ENCODE measurements at places on chromosomes 11 and 22.
A peak's percentile ranks its signal among the peaks of the same experiment; 100 is the strongest.

GRCh38 chr22:35452351-35452781, 52.4 kb downstream of the MCM5 start:
- DNase-seq: no peak

- no peak for DNase-seq
Observed at GRCh38 chr11:826836-827145, 928 bp upstream of the CRACR2B start.

DNA sequence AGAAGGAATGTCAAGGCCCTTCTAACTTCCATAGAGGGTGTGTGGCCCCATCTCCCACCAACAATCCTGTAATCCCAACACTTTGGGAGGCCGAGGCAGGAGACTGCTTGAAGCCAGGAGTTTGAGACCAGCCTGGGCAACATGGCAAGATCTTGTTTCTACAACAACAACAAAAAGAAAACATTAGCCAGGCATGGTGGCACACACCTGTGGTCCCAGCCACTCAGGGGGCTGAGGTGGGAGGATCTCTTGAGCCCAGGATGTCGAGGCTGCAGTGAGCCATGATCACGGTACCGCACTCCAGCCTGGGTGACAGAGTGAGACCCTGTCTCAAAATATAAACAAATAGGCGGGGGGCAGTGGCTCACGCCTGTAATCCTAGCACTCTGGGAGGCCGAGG, 16.9 kb downstream of the TSPAN32 start:
- no peak for DNase-seq

- no peak for DNase-seq
Observed at GRCh38 chr22:44394246-44395117, 81.7 kb upstream of the SHISAL1 start.

GRCh38 chr22:49181942-49182341, 645.7 kb downstream of the BRD1 start:
- no peak for DNase-seq

DNA sequence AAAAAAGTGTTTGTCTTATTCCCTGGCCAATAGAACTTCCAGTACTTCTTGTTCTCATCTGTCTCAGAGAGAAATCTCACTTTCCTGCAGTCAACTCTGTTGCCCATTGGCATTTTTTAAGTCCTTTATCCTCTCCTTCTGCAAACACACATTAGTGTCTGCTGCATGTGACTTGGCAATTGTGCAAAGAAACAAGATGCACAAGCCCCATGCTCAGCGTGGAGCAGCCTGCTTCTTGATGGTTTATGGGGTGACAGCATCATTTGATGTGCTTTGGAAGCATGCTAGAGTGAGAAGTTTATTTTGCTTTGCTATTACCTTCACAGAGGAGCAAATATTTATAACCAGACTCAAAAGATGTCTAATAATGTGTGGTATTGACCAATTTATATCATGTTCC, 238.2 kb downstream of the FAT3 start:
- no peak for DNase-seq

- no peak for DNase-seq
Observed at GRCh38 chr11:16795146-16795545, 56.7 kb downstream of the C11orf58 start.

GRCh38 chr11:1029654-1030053, 6.9 kb downstream of the MUC6 start:
- no peak for DNase-seq

DNA sequence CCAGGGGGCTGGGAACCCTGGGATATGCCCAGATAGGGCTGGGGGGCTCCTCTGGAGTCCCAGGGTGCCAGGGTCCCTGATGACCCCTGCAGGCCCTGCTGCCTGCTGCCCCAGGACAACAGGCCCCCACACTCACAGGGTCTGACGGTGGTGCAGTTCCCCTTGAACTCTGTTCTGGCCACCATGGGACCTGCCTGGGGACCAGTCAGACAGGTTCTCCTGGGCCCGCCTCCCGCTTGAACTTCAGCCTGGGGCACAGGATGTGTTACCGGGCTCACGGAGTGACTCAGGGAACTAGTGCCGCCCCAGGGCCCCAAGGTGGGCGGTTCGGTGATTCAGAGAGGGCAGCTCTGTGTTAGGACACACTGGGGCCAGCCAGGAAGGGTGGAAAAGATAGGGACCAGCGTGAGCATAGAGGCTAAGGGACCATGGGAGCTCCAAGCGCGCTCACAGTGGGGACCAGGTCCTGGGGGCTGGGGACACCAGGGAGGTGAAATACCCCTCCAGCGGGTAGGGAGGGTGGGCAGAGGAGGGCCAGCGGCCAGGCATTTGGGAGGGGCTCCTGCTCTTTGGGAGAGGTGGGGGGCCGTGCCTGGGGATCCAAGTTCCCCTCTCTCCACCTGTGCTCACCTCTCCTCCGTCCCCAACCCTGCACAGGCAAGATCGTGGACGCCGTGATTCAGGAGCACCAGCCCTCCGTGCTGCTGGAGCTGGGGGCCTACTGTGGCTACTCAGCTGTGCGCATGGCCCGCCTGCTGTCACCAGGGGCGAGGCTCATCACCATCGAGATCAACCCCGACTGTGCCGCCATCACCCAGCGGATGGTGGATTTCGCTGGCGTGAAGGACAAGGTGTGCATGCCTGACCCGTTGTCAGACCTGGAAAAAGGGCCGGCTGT, 21.5 kb upstream of the TXNRD2 start:
- DNase-seq: no peak

- DNase-seq: no peak
Observed at GRCh38 chr11:32584921-32585320, 1.3 kb downstream of the EIF3M start.

GRCh38 chr11:12019866-12020416, 11.5 kb upstream of the DKK3 start:
- no peak for DNase-seq

- no peak for DNase-seq
Observed at GRCh38 chr11:120354068-120354467, 17.9 kb downstream of the ARHGEF12 start.

GRCh38 chr11:22903782-22904181, 43.5 kb upstream of the CCDC179 start:
- DNase-seq: no peak

GRCh38 chr11:79616392-79616851, 175.6 kb upstream of the TENM4 start:
- DNase-seq: no peak

DNA sequence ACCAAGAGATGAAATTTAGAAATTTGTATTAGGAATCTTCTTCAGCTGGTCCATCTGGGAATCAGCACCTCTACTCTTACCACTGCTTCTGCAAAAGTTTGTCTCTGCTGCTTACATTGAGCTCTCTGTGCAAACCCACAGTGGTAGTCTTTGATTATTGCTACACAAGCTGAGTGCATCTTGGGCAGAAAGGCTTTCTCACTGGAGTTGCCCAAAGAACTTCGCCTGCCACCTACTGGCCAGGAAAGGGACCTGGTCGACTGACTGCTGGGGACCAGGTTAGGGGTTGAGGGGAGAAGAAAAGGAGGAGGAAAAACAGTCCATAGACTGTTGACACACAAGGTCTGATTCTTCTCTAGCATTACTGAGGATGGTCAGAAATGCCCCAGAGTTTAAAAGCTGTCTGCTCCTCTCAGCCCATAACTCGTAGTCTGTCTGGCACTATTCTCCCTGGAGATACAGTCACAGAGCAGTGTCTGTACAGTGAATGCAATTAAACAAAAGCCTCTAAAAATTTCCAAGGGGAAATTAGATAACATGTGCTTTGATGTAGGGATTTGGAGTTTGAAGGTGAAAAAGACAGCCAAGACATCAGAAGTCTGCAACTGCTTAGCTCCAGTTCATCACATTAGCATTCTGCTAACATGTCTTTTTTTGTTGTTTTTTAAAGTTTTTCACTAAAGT, 215.0 kb upstream of the CTSC start:
- DNase-seq: no peak

GRCh38 chr11:103894673-103895072, 141.8 kb upstream of the DDI1 start:
- DNase-seq: no peak

GRCh38 chr22:37336579-37336978, 54.3 kb downstream of the CYTH4 start:
- DNase-seq: no peak

DNA sequence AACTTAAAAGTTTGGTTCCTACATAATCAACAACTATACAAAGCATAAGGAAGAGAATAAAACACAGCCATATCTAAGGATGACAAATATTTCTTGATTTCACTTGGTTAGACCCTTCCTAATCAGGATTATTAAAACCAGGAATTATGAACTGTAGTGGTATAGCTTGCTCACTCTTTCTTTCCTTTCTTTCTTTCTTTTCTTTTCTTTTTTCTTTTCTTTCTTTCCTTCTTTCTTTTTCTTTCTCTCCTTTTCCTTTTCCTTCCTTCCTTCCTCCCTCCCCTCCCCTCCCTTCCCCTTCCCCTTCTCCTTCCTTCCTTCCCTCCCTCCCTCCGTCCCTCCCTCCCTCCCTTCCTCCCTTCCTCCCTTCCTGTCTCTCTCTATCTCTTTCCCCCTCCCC, 78.0 kb downstream of the HORMAD2 start:
- DNase-seq: no peak

GRCh38 chr22:27630754-27631153, 170.8 kb downstream of the MN1 start:
- no peak for DNase-seq

- no peak for DNase-seq
Observed at GRCh38 chr11:134890446-134890845, 478.4 kb upstream of the B3GAT1 start.

DNA sequence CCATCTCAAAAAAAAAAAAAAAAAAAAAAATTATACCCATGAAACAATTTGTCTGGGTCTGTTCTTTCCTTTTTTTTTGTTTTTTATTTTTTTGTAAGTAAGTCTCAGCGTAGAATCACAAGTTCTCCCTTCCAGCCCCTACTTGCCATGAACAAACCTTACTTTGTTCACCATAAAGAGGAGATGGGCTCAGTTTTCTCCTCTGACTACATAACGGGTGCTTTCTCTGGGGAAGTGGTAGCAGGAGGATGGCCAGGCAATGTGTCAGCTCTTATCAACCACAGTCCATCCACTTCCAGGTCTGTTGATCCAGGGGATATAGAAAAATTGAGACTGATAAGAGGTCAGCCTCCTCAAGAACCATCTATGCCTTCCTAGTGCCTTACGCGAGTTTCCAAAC, 11.0 kb downstream of the ASCC2 start:
- DNase-seq: no peak

DNA sequence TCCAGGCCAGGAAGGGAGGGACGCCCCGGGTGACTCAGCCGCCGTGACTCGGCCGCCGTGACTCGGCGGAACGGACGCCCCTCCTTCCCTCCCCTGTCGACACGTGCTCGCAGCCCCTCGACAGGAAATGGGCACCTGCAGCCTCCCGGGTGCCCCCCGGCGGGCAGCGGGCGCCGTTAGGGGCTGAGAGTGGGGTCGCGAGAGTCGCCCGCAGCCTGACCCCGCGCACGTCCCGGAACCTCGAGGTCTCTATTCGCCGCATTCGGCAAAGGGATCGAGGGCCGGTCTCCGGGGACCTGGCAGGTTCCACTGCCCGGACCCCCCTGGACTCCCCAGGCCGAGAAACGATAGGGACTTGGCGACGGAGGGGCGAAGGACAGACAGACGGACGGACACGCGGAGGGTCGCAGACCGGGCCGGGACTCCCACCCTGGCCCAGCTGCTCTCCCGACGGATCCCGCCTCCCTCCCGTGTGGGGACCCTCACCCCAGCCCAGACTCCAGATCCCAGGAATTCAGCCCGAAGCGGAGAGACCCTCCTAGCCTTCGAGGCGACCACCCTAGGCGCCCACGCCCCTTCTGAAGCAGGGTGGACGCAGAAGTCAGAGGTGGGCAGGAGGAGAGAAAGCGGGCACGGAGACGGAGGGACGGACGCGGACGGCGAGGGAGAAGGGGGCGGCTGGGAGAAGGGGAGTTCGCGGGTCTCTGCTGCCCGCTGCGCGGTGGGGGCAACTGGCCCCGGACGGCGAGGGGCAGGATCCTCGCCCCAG, 648 bp downstream of the FOSL1 start:
- DNase-seq: no peak

- DNase-seq: no peak
Observed at GRCh38 chr11:43243927-43244326, 67.9 kb upstream of the API5 start.

GRCh38 chr11:133946541-133947318, 10.0 kb downstream of the IGSF9B start:
- DNase-seq: no peak

- DNase-seq: no peak
Observed at GRCh38 chr11:69878144-69878883, 59.1 kb upstream of the FGF3 start.

- DNase-seq: no peak
Observed at GRCh38 chr11:97201743-97202612, 812.2 kb downstream of the JRKL start.

- DNase-seq: no peak
Observed at GRCh38 chr22:49202226-49202625, 625.4 kb downstream of the BRD1 start.

DNA sequence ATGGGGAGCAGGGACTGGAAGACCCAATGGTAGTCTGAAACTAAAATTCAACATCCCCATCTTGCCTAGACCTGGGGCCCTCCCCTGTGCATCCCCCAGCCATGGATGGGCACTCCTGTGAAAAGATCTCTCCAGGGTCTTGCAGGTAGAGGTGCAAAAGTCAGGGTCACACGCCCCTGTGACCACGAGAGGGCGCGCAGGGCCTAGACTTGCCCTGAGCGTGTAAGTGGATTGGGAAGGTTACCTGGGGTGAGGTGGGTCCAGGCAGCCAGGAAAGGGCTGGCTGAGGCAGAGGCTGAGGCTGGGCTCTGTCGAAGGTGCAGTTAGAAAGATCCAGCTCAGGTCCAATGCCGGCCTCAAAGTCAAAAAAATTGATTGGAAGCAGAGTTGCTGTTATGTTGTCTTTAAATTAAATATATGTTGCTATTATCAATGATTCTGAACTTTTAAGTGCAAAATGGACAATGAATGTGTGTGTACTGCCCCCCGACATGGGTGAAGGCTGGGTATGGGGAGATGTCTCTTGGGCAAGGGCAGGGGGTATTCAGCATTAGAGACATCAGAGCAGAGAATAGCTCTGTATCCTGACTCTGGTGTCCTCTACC, 4.8 kb upstream of the POU2F3 start:
- DNase-seq: peak; percentile 65

- no peak for DNase-seq
Observed at GRCh38 chr11:128658502-128658901, 35.4 kb upstream of the FLI1 start.

GRCh38 chr22:21946262-21946925, 6.3 kb downstream of the PPM1F start:
- no peak for DNase-seq

GRCh38 chr22:46049726-46050450, 72.9 kb upstream of the WNT7B start:
- no peak for DNase-seq

DNA sequence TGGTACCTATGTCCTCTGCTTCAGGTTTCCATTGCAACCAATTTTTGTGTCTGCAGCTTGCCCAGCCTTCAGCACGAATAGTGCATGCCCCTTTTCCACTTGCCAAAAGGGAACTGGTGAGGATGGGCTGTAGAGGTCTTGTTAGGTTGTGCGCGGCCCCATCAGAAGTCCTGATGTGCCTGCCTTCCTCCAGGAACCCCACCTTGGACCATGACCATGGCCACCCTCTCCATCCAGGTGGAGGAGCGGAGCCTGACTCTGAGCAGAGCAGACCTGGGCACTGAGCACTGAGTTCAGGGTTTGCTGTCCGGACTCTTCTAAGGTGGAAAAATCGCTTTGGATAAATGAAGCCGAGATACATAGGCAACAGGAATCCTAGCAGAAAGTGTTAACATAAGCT, 6.9 kb downstream of the GLB1L2 start:
- DNase-seq: no peak

GRCh38 chr11:13364388-13364787, 86.8 kb downstream of the BMAL1 start:
- no peak for DNase-seq

- DNase-seq: no peak
Observed at GRCh38 chr22:19242699-19243098, 48.8 kb downstream of the CLTCL1 start.

GRCh38 chr22:32024796-32025195, 18.3 kb upstream of the SLC5A1 start:
- DNase-seq: no peak
